ENCODE measurements at places on chromosomes 3 and 15.

DNA sequence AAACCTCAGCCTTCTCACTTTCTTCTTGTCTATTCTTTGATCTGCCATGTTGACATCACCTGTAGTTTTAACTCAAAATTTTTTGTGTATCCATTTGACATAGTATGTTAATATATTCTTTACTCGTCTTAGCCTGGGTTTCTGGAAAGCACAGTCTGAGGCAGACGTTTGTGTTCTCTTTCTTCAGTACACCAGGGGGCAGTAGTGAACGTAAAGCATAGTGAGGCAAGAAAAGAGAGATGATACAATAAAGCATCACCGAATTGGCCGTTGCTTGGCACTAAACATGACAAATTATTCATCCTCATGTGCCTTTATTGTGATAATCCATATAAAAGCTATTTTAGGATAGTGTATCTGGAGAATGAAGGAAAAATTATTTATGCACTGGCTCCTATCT is 141.0 kb upstream of the MYRIP start:
- peak; percentile 62 for DNase-seq

- peak; percentile 73 for DNase-seq
These were observed 455.0 kb upstream of the THBS1 start for GRCh38 chr15:39125904-39126303.

DNA sequence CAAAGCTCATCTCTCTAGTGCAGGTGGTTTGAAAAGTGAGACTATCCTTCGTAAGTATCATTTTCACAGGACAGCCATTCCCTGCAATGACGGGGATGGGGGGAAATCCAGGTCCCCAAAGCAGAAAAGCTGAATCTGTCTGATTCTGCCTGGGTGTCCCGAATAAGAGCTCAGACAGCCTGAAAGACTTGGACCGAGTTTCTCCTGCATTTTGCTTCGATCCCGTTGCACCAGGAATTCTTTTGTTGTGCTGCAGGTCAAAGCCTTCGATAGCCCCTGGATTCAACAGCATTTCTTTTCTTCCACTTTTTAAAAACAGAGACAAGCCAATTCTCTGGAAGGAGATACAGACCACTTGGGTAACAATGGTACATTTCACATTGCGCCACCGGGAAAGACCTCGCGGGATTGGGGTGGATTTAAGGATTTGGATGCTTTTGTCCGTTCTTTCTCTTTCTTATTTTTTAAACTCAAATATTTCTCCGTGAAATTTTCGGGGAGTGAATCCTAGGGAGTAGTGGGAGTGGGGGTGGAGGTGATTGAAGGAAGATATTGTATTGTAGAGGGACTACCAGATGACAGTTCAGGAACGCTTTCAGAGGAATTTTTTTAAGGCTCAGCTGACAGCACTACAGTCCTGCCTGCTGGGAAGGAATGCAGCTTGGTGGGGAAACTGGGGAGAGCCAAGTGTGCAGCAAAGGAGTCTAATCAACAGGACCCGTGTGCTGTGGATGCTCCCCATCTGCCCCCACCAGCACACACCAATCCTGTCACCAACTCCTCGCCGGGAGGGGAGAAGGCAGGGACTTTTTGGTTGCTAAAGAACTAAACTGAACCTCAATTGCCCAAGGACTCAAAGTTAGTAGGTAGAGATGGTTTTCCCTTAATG is 2.6 kb downstream of the SLITRK3 start:
- DNase-seq = no peak

- no peak for DNase-seq
These were observed 6.3 kb downstream of the SH3BP5 start for GRCh38 chr3:15326037-15326436.

- DNase-seq = no peak
These were observed 150.5 kb downstream of the NTRK3 start for GRCh38 chr15:88106074-88106473.

DNA sequence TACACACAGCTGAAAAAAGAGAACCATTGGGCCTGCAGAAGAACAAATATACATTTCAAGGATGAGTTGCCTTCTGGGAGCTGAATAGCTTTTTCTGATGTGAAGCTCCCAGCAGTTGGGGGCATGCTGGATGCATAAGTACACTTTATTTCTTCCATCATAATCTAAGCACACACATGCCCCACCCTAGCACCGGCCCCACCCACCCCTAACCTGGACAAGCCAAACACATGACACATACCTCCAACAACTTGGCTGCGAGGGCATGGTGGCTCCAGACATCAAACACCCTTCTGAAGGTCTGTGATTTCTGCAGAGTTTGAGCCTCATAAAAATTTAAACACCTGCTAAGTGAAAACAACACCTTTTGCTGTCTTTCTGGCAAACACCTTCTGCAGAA is 307.2 kb upstream of the TRIM42 start:
- DNase-seq = no peak

- DNase-seq = no peak
These were observed 9.9 kb upstream of the CD200R1L start for GRCh38 chr3:112856537-112856936.

DNA sequence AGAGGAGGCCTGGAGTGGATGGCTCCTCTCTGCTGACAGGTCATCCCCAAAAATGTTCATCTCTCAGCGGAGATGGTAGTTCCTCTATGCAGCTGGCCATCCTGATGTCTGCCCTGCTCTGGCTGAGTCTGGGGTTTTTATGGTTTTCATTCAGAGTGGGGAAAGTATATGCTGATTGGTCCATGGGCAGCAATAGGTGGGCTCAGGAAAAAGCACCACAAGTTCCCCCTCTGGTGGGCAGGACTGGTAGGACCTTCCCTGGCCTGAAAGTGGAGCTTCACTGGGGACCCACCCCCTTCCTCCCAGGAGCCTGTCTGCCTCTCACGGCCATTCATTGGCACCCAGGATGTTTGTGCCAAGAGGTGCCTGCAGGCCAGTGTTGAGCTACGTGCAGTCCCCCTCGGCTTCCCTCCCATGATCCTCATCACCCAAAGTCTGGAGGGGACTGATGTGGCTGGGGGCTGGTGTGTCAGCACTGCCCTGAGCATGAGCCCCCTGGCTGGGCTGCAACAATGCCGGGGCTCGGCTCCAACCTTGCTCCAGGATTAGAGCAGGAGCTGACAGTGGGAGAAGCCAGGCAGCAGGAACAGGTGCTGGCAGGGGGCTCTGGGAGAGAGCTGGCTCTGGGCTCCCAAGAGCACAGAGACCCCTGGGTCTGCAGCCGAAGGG is 13.1 kb upstream of the BLOC1S6 start:
- no peak for DNase-seq

DNA sequence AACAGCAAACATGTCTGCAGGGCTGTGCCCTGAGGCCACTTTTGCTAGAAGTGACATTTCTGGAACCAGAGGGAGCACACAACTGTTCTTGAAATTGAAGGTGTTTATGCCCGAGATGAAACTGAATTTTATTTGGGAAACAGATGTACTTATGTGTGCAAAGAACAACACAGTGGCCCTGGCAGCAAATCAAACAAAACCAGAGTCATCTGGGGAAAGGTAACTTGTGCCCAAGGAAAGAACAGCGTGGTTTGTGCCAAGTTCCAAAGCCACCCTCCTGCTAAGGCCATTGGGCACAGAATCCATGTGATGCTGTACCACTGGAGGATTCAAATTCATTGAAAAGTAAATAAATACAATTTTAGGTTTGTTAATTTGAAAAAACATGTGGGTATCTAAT is 31.2 kb upstream of the RARRES1 start:
- no peak for DNase-seq

GRCh38 chr3:49500205-49500731 is 30.2 kb downstream of the DAG1 start:
- no peak for DNase-seq
